ENCODE measurements at places on chromosomes 7 and 10.

- no peak for DNase-seq
Measured at GRCh38 chr7:131957338-131958020, 401.1 kb upstream of the PODXL start.

- DNase-seq, result no peak
Measured at GRCh38 chr10:33418301-33418700, 83.8 kb upstream of the NRP1 start.

DNA sequence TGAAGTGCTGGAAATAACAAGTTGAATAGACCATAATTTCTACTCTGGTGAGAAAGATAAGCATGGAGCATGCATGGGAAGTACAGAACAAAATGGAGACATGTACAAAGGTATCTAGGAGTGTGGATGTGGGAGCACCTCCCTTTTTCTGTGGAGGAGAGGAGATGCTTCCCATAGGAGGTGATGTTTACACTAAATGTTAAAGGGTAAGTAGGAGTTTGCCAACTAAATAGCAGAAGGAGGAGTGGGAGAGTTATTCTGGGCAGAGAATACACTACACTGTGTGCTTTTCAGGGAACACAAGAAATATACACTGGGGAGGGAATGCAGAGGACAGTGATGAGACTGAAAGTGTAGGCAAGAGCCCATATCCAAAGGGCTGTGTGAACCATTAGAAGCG, 21.1 kb upstream of the PANK1 start:
- no peak for DNase-seq

DNA sequence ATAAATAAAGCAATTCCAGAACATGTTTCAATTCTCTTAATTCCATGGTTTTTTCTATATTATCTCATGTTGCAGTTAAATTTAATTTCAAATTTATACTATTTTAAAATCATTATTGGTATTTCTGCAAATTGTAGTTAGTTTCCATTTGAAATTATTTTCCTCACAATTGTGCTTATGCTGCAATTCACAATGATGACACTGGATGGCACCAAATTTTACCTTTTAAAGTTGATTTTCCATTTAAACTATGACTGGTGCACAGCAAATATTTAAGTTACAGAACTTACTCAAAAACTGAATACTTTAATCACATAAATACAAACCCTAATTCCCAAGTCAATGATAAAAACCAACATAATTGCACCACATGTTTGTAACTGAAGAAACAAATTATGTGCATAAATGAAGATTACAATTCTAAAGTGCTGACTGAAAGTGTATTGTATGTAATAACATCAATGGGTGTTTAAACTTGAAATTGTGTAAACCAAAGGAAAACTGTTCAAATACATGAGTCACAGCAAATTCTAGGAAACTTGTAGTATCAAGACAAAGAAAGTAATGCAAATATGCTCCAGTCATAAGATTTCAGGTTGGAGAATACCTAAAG, 75.3 kb upstream of the AASS start:
- no peak for DNase-seq

Measured in activated T-helper 1 cell treated with anti-CD3 and anti-CD28 coated beads, Interleukin-2, amount 50 U/mL, for 16 hours (primary cell).